NCI-H187 treated with DMSO at 0.1 percent for 48 hours (cell line): ENCODE measurements at places on chromosomes 16 and 17.

- no peak for DNase-seq
Measured at GRCh38 chr16:60246086-60246485, 1512.0 kb upstream of the GOT2 start.

- DNase-seq, result no peak
Measured at GRCh38 chr17:65027305-65027704, 29.2 kb downstream of the GNA13 start.

DNA sequence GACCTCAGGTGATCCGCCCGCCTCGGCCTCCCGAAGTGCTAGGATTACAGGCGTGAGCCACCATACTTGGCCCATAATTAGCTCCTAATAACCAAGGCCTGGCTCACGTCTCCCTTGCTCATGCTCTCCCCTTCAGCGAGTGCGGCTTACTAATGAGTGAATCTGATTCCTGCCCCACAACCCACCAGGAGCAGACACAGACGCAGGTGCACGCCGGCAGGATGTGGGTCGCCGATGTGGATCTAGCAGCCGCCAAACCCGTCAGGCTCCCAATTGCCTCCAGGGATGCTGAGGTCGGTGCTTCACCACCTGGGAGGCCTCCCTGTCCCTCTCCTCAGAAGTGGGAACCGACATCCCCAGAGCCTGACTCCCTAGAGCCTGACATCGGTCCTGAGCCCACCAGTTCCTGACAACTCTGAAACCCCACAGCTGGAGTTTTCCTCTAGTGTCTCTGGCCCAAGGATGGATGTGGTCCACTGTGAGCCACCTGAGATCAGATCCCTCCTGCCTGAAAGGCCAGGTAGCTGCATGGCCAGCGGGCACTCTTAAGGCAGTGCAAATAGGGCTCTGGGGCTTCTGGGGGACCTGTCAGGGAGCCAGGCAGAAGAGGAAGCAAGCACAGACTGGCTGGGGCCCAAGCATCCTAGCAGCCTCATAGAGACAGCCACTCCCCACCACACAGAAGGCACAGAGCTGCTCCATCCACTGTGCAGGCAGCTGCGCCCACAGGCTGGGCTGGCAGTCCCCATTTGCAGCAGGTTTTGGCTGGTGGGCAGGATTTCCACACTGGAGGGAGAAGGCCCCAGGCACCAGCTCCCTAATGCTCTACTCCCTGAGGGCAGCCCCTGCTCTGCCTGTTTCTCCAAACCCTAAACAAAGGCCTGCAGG, 10.8 kb downstream of the EXOC7 start:
- DNase-seq, result no peak

- no peak for DNase-seq
Measured at GRCh38 chr17:80099291-80100034, 1.9 kb upstream of the GAA start.

DNA sequence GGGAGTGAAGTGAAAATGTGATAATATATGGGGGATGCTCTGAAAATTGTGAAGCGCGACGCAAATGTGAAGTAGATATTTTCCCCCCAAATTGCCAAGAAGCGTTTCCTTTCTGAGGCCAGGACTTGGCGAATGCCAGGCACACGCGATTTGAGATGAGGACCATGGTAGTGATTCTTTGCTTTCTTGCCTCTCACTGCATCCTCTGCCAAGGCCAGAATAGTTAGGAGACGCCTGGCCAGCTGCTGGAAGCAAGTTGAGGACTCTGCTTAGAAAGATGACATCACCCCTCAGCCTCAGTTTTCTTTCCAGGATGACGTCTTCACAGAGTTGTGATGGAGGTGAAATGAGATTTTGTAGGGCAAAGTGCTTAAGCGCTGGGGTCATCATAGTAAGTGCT, 25.9 kb downstream of the PIPOX start:
- DNase-seq, result no peak

- no peak for DNase-seq
Measured at GRCh38 chr16:73048292-73049080, 558 bp upstream of the ZFHX3 start.

GRCh38 chr17:14359163-14360020, 58.5 kb downstream of the HS3ST3B1 start:
- no peak for DNase-seq

GRCh38 chr16:17964196-17964595, 372.3 kb downstream of the NPIPA8 start:
- no peak for DNase-seq

- no peak for DNase-seq
Measured at GRCh38 chr17:58530655-58531054, 16.2 kb upstream of the MTMR4 start.

DNA sequence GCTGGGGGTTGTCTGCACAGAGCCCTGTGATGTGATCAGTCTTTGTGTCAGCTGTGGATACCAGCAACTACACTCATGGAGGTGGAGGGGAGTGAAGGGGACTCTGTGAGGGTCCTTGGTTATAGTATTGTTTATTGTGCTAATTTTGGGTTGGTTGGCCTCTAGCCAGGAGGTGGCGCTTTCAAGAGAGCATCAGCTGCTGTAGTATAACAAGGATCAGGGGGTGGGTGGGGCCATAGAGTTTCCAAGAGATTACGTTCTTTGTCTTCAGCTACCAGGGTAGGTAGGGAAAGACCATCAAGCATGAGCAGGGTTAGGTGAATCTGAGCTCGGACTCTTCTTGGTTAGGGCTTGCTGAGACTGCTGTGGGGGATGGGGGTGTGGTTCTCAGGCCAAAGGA, 97.1 kb upstream of the HS3ST3A1 start:
- no peak for DNase-seq

DNA sequence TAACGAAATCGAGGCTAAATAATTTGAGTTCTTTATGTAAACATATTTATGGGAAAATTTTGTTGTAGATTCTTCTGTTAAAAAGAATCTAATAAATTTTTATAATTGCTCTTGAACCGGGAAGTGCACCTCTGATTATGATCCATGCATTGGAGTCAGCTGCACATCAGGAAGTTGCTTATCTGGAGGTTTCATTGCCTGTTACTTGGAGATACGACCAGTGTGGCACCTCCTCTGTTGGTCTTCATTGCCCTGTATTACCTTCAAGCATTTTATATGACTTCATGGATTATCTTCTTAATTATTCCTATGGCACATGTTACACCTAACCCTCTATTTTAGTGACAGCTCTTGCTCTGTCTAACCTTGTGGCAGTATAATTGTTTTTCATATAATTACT, 312.6 kb upstream of the TBX2 start:
- DNase-seq, result no peak

GRCh38 chr16:1072526-1073261, at the start of gene SSTR5:
SSTR5 (plus strand) TSS chr16:1072747; CDS start chr16:1078869, 6,122 bp downstream.
- DNase-seq, result no peak

DNA sequence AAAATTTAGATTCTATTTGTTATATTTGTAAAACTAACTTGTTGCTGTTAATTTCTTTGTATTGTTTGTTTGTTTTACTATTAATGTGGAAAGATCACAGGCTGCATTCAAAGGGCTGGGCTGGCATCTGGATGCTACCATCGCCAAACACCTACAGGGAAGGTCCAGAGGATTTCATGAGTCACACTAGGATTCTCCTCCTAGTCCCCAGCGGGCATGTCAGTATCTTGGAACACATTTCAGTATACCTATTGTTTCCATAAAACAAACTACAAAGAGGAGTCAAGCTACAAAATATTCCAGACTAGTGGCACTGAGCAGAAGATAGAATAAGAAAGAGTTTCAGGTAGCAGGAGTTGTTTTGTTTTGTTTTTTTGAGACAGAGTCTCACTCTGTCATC, 55.3 kb downstream of the NOG start:
- no peak for DNase-seq

GRCh38 chr16:4603624-4604170, 11.0 kb downstream of the UBALD1 start:
- DNase-seq, result no peak

- no peak for DNase-seq
Measured at GRCh38 chr17:32673964-32674363, 187.2 kb downstream of the CDK5R1 start.

GRCh38 chr16:82715833-82716232, 89.1 kb downstream of the CDH13 start:
- no peak for DNase-seq

DNA sequence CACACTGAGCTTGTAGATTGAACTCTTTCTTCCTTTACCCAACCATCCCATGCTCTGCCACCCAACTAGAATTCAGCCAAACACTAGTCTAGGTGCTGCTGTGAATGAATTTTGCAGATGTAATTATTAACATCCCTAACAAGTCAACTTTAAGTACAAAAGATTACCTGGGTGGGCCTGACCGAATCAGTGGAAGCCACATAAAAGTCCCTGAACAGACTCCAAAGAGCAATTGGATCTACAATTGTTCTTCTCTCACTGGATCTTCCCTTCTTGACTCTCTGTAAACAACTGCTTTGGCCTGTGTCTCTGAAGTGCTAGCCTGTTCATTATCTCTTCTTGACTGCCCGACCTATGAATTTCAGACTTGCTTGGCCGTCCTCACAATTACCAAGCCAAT, 67.9 kb downstream of the PMP22 start:
- DNase-seq, result no peak

DNA sequence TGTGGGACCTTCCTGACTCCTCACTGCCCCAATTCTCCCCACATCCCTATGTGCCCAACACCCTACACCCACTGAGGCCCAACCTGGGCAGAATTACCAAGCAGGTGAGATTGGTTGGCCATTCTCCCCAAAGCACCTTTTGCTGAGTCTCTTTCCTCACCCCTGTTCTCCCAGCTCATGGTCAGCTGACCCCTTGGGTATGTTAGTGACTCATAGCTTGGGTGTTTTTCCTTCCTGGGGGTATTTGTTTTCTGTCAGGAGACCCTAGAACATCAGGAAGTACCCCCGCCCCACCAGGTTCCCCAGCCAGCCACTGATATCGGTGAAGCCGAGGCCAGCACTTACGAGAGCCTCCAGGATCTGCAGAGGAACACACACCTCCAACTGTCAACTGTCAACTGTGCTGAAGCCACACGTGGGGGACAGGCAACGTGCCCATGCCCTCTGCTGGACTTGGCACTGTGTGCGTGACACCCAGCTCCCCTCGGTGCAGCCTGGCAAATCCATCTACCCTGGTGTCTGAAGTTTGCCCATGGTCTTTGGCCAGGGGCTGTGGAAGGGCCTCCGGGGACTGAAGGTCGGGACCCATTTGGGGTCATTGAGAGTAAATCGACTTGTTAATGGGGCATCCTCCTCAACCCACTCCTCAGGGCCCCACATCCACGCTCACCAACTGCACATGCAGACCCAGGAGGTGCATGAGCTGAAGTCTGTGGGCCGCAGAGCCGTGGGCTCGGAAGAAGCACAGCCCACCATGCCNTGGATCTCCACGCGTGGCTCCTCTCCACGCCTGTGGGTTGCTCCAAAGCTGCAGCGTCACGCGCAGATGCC, 53.1 kb downstream of the METRNL start:
- no peak for DNase-seq

GRCh38 chr17:75552425-75553294, 27.2 kb downstream of the LLGL2 start:
- no peak for DNase-seq

GRCh38 chr17:28029044-28029443, 13.4 kb upstream of the NLK start:
- DNase-seq, result no peak
